ENCODE measurements at places on chromosomes 2 and 18. TPM values are rescaled to one million over a fixed set of nuclear protein-coding genes. Genes with fewer than 3 reads are reported as not detected.

The DSC1 gene
- not detected for total RNA-seq

The ERICH2 gene
- total RNA-seq = 0.66 TPM

The C2orf78 gene
- 0.09 TPM for total RNA-seq

The DTYMK gene
- 76.0 TPM for total RNA-seq

The MPP4 gene
- total RNA-seq = not detected

The CFAP221 gene
- 0.46 TPM for total RNA-seq

The TFPI gene
- total RNA-seq = 5.8 TPM

The RBM44 gene
- total RNA-seq = 0.22 TPM

The DAPL1 gene
- not detected for total RNA-seq

The PROKR1 gene
- total RNA-seq = 1.5 TPM

The ATF2 gene
- total RNA-seq = 34.9 TPM

The TEX44 gene
- total RNA-seq = not detected

The AFF3 gene
- total RNA-seq = 0.22 TPM

The UGT1A4 gene
- total RNA-seq = not detected

The CRACDL gene
- 0.29 TPM for total RNA-seq

The BMP10 gene
- not detected for total RNA-seq

The AGXT gene
- total RNA-seq = not detected

The GPR45 gene
- not detected for total RNA-seq

The NFU1 gene
- total RNA-seq = 63.0 TPM

The CPO gene
- total RNA-seq = 0.66 TPM

The RAB6D gene
- total RNA-seq = not detected

The SELENOI gene
- 43.4 TPM for total RNA-seq

The GPR75 gene
- total RNA-seq = 4.4 TPM

The CCDC178 gene
- total RNA-seq = 0.11 TPM

The ANKRD30BL gene
- total RNA-seq = not detected

The ABCG5 gene
- not detected for total RNA-seq

The LIMS4 gene
- total RNA-seq = 0.55 TPM

The UGT1A3 gene
- total RNA-seq = not detected

The MC2R gene
- not detected for total RNA-seq

The POMC gene
- 1.6 TPM for total RNA-seq

The IRS1 gene
- 15.0 TPM for total RNA-seq

The RGPD4 gene
- total RNA-seq = 0.07 TPM

The KYNU gene
- total RNA-seq = not detected

The ORC2 gene
- total RNA-seq = 65.2 TPM

Measured in H9 (cell line).